LHCN-M2 (cell line): ENCODE measurements at places on chromosomes 3 and 15. TPM values are rescaled to one million over a fixed set of nuclear protein-coding genes. Genes with fewer than 3 reads are reported as not detected.

GRCh38 chr3:161221806-161222600 is 892 bp downstream of the NMD3 start:
- DNase-seq: peak; percentile 31

GRCh38 chr3:197499427-197499826 is 56.3 kb downstream of the BDH1 start:
- peak; percentile 64 for DNase-seq

DNA sequence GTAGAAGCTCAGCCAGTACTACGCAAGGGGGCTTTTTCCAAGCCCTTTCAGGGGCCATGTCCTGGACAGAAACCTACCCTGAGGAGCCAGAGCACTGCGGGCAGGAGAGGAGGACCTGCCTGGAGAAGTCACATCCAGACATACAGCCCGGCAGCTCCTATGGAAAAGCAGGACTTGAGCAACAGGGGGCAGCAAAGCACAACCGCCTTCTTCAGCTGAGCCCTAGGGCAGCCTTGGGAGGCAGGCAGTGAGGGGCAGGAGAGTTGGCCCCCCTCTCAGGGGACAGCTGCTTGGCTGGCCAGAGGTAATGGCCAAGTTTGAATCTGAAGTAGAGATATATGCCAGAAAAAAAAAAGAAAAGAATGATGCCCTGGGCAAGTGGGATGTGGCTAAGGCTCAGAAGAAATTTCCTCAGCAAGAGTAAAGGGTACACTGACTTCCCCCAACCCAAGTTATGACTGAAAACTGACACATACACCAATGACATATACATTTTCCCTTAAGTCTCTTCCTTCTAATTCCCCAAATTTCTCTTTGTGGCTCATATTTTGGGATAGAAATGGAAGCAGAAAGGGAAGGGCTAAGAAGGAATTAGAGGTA is 56.9 kb downstream of the CYP19A1 start:
- peak; percentile 70 for DNase-seq

- DNase-seq: no peak
Measured at GRCh38 chr3:194339356-194339755, 11.8 kb downstream of the CPN2 start.

DNA sequence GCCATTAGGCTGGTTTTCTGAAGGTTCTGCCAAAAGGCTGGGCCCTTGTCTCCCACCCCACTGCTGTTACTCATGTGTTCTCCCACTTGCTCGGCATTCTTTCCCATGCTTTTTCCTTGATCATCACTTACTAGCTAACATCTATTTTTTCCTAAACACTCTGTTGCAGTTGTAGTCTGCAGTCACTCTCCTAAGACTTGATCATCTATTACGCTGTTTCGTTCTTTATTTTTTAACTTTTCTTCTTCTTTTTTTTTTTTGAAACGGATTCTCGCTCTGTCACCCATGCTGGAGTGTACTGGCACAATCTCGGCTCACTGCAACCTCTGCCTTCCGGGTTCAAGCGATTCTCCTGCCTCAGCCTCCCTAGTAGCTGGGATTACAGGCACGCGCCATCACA is 176.3 kb downstream of the IGF1R start:
- no peak for DNase-seq

DNA sequence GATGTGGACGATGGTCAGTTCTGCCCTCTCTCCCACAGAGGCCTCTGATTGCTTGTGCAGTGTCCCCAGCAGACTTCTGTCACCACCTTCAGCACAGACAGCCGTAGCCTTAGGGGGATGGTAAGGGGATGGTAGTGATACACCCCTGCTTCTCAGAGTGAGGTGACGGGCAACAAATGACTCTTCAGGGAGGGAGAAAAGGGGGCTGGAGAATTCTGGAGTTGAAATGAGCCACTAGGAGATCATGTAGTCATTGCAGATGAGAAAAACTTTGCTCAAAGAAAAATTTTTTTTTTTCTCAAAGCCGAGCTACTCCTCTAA is 29.6 kb upstream of the TIMP4 start:
- no peak for DNase-seq

DNA sequence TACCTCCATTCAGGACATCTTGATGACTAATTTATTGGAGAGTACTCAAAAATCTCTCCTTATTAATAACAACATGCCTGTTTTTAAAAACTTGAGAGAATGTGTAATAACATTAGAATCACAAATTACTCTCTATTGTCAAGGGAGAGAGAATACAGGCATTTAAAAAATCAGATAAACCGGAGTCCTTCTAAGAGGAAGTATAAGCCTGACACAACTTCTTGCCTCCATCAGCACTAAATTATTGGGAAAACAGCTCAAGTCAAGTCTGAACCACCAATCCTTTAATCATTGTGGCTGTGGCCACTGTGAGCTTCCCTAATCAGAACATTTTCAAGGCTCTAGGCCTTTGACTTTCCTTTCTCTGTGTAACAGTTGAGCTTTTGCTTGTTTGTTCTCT is 38.0 kb downstream of the SSR3 start:
- no peak for DNase-seq

- DNase-seq: no peak
Measured at GRCh38 chr15:87760547-87761314, 495.8 kb downstream of the NTRK3 start.

DNA sequence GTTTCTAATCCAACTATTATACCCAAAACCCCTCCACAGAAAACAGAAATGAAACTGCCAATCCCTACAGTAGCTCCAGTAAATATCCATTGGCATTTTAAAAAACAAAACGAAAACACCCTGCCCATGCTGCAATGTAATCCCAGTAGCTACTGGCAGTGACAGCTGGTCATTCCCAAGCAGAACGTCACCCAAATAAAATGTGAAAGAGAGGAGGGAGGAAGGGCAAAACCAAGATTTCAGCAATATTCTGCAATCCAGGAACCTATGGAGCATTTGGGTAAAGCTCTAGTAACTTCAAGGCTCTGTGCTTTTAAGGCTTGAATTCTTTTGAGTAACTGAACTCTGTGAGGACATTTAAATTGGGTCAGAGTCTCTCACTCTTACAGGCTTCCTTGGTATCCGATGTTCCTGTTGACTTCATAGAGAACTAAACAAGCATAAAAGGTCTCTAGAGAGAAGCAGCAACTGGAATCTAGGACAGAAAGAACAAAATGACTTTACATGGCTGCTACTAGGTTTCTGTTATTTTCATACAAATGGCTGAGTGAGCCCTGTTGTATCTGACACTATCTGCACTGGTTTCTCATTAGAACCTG is 136.2 kb downstream of the TNIK start:
- DNase-seq: peak; percentile 91

- DNase-seq: no peak
Measured at GRCh38 chr15:77877869-77878577, 199.5 kb downstream of the TBC1D2B start.

DNA sequence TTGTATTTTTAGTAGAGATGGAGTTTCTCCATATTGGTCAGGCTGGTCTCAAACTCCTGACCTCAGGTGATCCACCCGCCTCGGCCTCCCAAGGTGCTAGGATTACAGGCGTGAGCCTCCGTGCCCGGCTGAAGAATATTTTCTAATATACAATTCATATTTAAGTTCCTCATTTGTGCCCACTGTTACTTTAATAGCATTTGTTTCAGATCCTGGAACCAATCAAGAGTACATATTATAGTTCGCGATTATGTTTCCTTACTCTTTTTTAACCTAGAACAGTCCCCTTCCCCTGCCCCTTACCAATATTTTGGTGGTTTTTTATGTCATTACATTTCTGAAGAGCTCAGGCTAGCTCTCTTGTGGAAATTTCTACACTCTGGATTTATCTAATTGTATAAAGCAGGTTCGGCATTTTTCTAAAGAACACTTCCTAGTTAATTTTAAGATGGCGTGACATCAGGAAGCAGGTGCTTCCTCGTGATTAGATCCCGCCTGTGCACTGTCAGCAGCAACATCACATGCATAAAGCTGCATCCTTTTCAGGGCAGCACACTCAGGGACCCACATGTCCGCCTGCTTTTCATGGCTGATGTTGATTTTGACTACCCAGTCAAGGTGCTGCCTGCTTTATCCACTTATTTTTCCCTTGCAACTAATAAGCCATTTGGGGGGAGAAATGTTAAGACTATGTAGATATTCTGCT is 88.7 kb upstream of the EPHB3 start:
- DNase-seq: no peak

DNA sequence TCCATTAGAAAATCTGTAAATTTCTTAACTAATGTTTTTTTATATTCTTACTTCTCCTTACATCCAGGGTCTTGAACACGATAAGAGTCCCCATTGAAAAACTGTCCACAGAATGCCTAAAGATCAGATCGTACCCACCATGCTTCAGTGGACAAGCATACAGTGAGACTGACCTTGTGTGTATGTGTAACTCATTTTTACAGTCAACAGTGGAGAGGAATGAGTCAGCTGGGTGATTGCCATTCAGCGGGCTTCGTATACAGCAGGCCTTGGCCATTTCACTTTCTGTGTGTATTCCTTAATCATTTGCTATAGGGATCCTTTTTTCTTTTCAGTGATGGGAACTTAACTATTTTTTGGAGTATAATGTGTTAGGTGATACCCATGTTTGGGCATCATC is 10.6 kb downstream of the PARP14 start:
- no peak for DNase-seq

GRCh38 chr3:28139288-28139687 is 102.1 kb upstream of the CMC1 start:
- DNase-seq: no peak

DNA sequence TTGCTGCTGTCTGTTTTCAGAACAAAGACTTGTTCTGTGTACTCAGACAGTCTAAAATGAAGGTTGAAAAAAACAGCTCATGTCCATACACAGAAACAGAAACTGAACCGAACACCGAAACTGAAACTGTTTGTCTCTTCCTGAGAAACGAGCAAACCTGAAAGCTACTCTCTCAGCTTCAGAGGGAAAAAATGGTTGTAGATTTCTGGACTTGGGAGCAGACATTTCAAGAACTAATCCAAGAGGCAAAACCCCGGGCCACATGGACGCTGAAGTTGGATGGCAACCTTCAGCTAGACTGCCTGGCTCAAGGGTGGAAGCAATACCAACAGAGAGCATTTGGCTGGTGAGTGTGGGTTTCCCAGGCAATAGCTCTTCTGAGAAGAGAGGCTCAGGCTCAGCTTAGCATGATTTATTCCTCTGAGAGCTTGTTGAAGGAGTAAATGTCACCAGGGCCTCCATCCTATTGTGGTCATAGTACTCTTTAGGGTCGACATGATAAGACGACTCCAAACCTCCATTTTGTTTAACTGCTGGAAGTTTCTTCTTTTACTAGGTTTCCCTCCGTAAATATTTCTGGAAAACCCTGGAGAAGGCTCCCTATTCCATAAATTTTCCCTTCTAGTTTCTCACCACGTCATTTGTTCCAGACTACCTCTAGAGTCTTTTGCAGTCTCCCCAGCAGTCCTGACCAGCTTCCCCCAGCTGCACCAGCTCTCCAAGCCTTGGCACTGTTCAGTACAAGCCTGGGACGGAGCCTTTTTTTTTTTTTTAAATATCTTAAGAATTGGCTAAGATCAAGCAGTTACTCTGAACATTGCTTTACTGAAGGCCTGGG is at the start of gene RTP4:
TSS of gene RTP4 (plus strand) at position 135 of the 838 bp plus-strand sequence. CDS start at position 192, 57 bp downstream.
- peak; percentile 1 for DNase-seq

- DNase-seq: peak; percentile 1
Measured at GRCh38 chr3:128335621-128336296, 130.9 kb downstream of the DNAJB8 start.

DNA sequence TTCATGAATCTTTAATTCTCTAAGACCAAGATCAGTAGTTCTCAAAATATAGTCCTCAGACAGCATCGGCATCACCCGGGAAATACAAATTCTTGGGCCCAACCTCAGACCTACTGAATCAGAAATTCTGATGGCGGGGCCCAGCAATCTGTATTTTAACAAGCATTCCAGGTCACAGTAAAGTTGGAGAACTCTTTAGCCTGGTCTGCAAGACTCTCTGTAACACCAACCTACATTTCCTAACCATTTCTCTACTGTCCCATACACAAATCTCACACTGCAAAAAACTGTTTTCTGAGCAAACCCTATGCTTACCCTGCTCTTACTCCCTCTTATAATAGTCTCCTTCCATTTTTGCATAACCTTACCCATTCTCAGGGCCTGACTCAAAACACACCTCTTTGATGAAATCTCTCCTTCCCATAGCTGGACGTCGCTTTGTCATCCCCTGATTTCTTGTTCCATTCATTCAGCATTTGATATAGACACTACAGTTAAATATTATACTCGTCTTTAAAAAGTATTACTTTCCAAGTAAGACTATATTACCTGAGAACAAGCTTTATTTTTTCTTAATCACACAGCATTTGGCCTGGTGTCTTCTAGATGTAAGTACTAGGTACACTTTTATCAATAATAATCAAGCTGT is 83.3 kb upstream of the MYO5C start:
- DNase-seq: no peak

CASR gene
- not detected in 2 replicates for total RNA-seq

GPR176 gene
- 51.9 and 53.3 TPM in 2 replicates for total RNA-seq

MYZAP gene
- 0.06 TPM in 1 of 2 replicates, not detected in the other for total RNA-seq

PIERCE2 gene
- total RNA-seq: 3.4 and 4.6 TPM in 2 replicates
